ENCODE measurements at places on chromosomes 6 and 20. TPM values are rescaled to one million over a fixed set of nuclear protein-coding genes. Genes with fewer than 3 reads are reported as not detected.

- H3K36me3 ChIP-seq, result no peaks in the 10 kb centered on the region
- no peak overlapping the region for H3K27ac ChIP-seq
- no peak for DNase-seq
- no peaks in the 10 kb centered on the region for H3K4me1 ChIP-seq
Observed at GRCh38 chr6:70160276-70160675, 142.6 kb downstream of the COL9A1 start.

Gene IMPG1
- total RNA-seq, result not detected

GRCh38 chr6:37669887-37670437 lies 27.7 kb downstream of the MDGA1 start:
- H3K27ac ChIP-seq, result no peak overlapping the region
- H3K36me3 ChIP-seq, result no peaks in the 10 kb centered on the region
- peaks cover 14% of the 10 kb centered on the region for H3K4me1 ChIP-seq

DNA sequence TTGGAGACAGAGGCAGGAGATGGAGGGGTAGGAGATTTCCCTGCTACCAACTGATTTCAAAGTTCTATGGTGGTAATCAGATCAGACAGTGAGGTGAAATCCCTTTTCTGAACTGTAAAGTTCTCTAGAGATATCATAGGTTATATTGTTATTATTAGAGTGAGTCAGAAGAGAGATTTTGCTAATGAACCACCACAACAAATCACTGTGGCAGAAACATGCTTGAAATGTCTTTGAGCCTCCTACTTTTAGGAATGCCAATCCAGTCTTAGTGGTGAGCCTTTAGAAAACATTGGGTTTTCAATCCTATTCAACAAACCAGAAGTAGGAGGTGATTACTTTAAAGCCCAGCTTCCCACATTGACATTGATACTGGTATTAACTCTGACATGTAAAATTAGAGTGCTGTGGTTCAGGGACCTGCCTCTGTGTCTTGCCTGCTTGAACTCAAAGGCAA lies 136.7 kb upstream of the CNR1 start:
- no peaks in the 10 kb centered on the region for H3K36me3 ChIP-seq
- no peaks in the 10 kb centered on the region for H3K27me3 ChIP-seq
- no peak overlapping the region for H3K4me3 ChIP-seq
- no peak for DNase-seq
- H3K27ac ChIP-seq, result no peak overlapping the region

- H3K4me1 ChIP-seq, result no peaks in the 10 kb centered on the region
- H3K4me3 ChIP-seq, result no peak overlapping the region
- H3K36me3 ChIP-seq, result 0 out of 2 replicates have a peak, but pooled peaks cover 4% of the 10 kb centered on the region
- H3K27ac ChIP-seq, result no peak overlapping the region
Observed at GRCh38 chr6:151242420-151242861, 2.7 kb downstream of the AKAP12 start.

Gene ADGRF1
- not detected for total RNA-seq

GRCh38 chr20:31653561-31653960 lies 15.8 kb downstream of the COX4I2 start:
- no peak overlapping the region for H3K4me3 ChIP-seq
- no peak for DNase-seq
- H3K27ac ChIP-seq, result no peak overlapping the region
- no peaks in the 10 kb centered on the region for H3K36me3 ChIP-seq
- H3K27me3 ChIP-seq, result no peaks in the 10 kb centered on the region

GRCh38 chr20:47861116-47861515 lies 75.8 kb upstream of the SULF2 start:
- peaks cover 10% of the 10 kb centered on the region for H3K27me3 ChIP-seq
- H3K4me1 ChIP-seq, result no peaks in the 10 kb centered on the region
- H3K36me3 ChIP-seq, result no peaks in the 10 kb centered on the region
- no peak overlapping the region for H3K27ac ChIP-seq

Gene KIF6
- total RNA-seq, result under 0.01 TPM

Measured in IMR-90 (cell line).